EH (cell line): ENCODE measurements at places on chromosomes 5 and 9.

DNA sequence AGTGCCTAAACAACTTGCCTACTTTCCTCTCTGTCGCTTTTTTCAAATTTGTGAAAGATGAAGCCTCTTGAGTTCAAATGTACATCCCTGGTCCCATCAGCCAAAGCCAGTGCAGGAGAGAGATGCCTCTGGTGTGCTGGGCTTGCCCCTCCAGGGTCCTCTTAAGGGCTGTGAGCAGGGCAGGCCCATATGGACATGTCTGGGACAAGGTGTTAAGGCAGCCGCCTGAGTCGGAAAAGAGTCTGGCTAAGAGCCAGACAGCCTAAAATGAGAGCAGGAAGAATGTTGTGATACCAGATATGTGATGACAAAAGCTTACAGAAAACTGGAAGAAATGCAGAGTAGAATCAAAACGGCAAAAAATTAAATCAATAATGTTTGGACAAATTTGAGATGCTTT is 72.5 kb downstream of the APTX start:
- no peak for DNase-seq

DNA sequence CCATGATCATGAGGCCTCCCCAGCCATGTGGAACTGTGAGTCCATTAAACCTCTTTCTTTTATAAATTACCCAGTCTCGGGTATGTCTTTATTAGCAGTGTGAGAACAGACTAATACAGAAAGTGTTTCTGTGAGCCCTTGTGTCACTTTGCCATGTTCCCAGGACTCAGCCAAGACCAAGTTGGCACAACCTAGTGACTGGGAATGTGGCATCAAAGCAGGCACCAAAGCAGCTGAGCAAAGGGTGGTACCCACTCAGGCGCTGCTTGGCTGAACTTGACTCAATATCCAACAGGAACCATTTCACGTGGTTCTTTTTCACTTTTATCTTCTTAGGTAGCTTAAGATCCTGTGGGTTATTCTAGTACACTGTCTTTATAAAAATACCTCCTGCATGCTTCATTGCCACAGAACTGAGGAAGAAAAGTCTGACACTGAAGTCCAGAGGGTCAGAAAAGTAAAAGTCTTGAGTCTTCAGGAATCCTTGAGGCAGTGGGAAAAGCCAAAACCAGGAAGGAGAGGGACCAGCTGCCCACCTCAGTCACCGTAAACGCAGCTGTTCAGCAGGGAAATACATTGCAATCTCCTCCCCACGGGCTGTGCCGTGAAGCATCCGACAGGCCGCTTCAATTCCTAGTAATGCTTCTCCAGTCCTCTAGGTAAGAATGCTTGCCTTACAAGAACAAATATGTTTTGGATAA is 90.5 kb upstream of the RETREG1 start:
- no peak for DNase-seq

DNA sequence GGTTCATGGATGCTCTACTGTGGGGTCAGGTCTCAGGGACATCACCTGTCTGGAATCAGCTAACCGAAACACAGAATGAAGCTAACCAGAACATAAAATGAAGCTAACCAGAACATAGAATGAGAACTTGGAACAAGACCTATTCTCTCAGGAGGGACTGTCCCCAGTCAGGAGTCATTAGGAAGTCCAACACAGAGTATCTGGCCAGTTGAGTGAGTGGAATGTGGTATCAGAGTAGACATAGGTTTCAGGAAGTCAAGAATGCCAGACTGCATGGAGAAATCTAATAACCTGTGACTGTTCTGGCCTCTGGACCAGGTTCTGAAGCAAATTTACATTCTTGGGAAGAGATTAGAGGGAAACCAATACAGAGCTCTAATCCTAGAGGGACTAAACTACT is 609.6 kb downstream of the PRELID2 start:
- no peak for DNase-seq

DNA sequence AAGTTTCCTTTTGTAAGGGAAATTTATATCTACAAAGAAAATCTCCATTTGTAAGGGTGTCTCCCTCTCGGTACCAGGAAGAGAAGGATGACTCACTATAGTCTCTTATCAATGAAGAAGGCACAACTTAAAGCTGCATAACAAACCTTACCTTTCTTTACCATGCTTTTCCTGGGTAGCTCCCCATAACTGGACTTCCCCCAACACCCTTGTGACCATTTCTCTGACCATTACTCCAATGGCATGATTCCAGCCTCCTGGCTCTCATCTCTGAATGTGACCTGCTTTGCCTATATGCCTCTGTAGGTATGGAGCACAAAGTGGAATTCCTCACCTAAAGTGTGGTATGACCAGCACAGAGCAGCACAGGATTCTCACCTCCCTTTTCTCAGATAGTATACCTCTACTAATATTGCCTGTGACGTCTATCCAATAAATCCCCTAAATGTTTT is 62.8 kb downstream of the GNA14 start:
- no peak for DNase-seq

DNA sequence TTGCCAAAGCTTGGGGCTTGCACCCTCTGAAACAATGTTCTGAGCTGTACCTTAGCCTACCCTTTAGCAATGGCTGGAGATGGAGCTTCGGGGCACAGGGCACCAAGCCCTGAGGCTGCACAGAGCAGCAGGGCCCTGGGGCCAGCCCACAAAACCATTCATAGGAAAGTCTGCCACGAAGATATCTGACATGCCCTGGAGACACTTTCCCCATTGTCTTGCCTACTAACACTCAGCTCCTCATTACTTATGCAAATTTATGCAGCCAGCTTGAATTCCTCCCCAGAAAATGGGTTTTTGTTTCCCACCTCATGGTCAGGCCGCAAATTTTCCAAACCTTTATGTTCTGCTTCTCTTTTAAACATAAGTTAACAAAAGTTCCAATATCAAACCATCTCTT is 105.7 kb downstream of the DTWD2 start:
- no peak for DNase-seq

DNA sequence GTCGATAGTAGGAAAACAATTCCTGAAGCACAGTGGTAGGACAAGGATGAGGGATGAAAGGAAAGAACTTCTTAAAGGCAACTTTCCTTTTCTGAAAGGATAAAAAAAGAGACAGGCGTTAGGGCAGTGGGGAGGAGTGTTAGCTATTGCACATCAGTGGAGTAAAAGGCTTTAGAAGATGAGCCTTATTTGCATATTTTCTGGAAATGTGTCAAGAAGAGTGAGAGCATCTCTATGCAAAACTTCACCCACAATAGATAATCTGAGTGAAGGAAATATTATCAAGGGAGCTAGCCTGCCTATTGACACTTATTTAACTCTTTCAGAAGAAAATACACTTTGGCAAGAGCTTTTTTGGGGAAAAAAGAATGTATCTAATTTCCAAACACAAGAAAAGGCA is 151.6 kb downstream of the MACIR start:
- no peak for DNase-seq

DNA sequence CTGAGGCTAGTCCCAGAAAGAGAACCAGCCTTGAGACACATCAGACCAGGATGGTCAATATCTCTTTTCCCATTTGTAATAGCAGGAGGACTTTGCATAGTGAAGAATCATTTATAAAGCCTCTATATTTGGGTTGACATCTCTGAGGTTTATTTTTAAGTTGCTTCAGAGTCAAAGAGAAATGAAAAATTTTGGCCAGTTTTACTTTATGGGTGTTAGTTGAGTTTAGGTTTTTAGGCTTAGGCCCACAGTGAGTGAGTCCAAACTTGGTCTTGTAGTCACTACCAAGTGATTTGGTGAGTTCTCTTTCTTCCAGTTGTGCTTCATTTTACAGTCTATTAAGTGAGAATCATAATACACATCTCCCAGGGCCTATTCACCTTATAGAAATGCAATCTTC is 5.3 kb upstream of the MEF2C start:
- no peak for DNase-seq

- peak; percentile 83 for DNase-seq
Observed at GRCh38 chr9:104075801-104076753, 18.0 kb upstream of the SMC2 start.

DNA sequence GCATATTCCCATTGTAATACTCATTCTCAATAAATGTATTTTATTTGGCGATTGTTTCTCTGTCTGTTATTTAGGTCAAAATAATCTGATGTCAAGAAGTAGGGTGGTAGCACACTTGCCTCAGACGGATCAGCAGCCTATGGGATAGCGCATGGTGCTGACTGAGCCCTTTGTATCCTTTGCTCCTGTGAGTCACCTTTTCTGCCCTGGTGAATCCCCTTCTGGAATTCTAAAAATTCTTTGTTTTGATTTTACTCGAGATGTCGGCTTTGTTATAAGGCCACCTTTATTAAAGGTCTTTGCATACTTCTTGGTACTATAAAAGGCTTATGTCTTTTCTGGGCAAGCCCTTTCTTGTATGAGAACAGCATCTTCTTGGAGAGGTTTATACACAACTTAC is 1187.8 kb downstream of the CDH9 start:
- DNase-seq: no peak

DNA sequence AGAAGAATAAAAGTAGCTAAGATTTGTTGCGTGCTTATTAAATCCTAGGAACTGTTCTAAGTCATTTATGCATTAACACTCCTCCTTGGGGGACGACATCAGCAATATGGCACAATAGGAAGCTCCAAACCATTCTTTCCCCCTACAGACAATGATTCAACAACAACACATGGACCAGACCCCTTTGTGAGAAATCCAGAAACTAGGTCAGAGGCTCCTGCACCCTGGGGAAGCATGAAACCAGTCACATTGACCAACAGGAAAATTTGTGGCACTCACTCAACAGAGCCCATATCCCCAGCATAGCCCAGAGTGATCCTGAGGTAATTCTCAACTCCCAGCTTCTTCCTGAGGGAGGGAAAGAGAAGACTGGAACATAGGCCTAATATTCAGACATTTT is 294.4 kb downstream of the HINT1 start:
- DNase-seq: no peak

DNA sequence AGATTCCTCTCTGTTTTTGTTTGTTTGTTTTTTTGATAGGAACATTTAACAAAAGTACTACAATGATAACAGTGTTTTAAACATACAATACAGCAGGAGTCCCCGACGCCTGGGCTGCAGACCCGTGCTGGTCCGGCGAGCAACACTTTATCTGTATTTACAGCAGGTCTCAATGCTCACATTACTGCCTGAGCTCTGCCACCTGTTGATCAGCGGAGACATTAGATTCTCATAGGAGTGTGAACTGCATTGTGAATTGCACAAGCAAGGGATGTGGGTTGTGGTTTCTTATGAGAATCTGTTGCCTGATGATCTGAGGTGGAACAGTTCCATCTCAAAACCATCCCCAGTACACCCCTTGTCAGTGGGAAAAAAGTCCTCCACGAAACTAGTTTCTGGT is 1068.5 kb upstream of the CDH10 start:
- no peak for DNase-seq

- DNase-seq: peak; percentile 40
Observed at GRCh38 chr9:16598316-16598715, 272.2 kb downstream of the BNC2 start.

GRCh38 chr5:59136549-59136948 is 553.7 kb downstream of the RAB3C start:
- DNase-seq: no peak

- peak; percentile 58 for DNase-seq
Observed at GRCh38 chr5:1648806-1649205, 125.0 kb upstream of the LPCAT1 start.

- no peak for DNase-seq
Observed at GRCh38 chr9:84519413-84519812, 150.1 kb upstream of the NTRK2 start.

- DNase-seq: peak; percentile 30
Observed at GRCh38 chr5:52725065-52725746, 62.5 kb upstream of the ITGA1 start.

DNA sequence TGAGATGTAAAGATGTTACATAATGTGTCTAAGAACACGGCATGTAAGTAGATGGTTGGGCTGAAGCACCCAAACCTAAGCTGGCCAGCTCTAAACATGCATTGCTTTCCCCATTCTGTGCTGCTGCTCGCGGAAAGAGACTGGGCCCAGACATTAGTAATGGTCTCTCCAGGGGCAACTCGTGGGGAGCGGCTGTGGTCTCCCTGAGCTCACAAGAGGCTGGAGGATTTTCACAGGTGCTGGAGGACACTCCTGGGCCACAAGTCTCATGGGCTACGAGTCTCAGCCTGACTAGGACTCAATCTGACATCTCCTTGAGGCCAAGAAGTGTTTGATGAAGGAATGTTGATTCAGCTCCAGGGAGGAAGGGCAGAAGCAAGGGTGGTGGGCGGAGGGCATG is 92.7 kb upstream of the PTCH1 start:
- DNase-seq: no peak

DNA sequence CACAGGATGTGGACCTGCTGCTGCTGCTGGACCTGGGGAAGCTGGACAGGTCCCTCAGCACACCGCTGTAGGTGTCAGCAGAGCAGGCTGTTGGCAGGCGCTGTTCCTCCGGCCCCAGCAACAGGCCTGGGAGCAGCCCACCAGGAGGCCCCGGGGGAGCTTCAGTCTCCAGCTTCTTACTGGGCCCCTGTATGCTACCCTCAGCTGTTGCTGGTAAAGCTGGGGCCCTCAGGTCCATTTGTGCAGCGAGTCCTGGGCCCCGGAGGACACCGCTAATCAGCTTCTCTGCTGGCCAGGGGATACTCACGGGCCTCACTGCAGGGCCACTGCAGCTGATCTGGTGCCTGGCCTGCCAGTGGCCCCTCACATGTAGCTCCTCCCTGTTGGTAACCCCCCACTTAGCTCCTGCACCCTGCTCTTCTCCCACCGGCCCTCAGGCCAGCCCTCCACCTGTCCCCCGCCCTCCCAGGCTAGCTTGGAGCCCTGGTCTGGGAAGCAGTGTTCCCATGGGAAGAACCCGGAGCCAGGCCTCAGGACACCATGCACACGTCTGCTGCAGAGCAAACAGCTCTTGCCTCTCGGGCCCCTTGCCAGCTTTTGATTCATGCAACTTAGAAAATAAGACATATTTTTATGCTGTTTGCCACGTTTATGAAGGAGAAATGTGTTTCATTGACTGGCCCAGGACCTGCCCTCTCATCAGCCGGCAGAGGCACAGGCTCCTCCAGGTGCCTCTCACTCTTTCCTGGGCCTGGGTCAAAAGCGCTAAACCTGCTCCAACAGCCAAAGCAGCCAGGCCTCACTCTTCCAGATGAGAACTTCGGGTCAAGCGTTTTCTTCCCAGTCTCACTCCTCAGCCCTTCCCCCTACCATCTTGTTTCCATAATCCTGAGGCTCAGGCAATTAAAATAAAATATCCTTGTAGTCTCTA is 61.0 kb upstream of the ADAMTS2 start:
- DNase-seq: peak; percentile 38

DNA sequence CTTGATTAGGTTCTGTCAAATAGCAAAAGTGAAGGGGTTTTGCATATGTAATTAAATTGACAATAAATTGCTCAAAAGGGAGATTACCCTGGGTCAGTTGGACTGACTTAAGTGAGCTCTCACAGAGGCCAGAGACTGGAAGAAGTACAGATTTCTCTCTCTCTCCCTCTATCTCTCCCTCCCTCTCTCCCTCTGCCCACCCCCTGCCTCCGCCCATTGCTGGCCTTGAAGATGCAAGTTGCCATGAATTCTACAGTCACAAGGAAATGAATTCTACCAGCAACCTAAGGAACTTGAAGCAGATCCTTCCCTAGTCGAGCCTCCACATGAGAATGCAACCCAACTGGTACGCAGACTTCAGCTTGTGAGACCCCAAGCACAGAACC is 119.2 kb downstream of the LPAR1 start:
- no peak for DNase-seq
